Epithelial cell of esophagus (primary cell): ENCODE measurements at places on chromosomes 2 and 18.

DNA sequence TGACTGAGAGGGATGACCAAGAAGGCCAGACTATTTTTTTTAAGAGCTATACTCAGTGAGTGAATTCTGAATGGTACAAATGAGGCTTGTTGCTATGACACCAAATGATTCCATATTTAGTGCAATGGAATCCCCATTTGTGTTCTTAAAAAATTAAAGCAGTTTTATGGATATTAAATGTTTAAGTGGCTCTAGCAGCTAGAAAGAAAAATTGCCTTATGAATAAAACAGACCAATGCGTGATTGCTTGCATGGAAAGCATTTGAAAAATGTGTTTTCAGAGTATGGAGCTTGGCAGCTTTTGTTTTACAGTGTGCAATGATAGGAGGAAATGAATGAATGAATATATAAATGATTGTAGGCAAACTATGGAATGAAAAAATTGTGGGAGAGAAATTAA lies 238.8 kb upstream of the DPP10 start:
- no peak for DNase-seq

DNA sequence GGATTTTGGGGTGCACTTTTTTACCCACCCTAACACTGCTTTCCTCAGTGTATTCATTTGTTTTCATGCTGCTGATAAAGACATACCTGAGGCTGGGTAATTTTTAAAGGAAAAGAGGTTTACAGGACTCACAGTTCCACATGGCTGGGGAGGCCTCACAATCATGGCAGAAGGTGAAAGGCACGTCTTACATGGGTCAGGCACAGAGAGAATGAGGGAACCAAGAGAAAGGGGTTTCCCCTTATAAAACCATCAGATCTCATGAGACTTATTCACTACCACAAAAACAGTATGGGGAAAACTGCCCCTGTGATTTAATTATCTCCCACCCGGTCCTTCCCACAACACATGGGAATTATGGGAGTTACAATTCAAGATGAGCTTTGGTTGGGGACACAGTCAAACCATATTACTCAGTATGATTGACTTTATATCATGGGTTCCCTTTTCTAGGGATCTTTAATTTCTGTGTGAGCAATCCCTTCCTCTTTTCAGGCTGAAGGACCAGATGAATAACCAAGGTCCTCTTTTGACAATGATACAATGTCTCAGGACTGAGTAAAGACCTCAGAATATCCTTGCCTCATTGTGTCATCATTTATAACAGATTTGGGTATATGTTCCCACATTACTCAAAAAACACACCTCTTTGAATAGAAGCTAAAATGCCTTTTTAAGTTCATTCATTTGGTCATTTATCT lies 100.1 kb upstream of the TRIB2 start:
- no peak for DNase-seq

DNA sequence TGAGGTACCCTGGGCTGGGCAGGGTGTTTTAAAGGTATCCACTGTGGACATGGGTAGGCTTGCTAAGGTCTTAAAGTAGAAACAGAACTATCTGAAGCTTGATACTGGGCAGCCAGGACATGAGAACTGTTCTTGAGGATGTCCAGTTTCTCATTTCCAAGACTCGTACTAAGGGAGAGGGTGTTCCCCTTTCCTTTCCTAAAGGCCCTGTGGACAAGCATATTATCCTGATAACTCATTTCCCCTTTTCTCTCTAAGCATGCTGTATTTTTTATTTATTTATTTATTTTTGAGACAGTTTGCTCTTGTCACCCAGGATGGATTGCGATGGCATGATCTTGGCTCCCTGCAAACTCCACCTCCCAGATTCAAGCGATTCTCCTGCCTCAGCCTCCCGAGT lies 273.6 kb downstream of the PRKCE start:
- DNase-seq = no peak

- DNase-seq = no peak
Observed at GRCh38 chr2:196851088-196851487, 41.9 kb upstream of the C2orf66 start.

DNA sequence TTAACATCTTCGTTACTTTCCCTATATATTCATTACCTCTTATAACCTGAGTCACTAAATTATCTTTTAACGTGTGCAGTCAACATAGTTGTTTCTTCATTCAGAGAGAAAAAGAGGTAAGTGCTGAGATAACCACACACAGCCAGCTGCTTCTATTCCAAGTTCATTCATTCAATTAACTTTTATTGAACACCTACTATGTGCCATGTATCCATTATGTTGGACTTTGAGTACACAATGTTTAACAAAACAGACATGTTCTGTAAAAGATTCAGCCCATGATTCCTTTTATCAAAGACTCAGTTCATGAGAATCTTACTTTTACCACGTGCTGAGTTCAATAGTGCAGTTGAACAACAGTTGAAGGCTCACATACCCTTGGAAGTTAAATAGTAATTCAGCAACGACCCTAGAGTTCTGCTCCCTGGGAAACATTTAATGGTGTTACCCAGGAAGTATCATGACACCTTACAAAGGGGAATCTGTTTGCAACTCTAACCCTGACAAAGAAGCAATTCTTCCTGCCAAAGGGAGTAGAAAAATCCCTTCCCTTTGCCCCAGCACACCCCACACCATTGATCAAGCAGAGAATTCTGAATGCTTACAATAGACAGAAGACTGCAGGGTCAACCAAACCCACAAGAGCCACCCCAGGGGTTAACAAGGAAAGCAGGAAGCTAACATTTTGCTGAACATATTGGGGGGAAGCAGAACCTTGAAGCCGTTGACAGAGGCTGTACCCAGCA lies 595.8 kb downstream of the STK39 start:
- no peak for DNase-seq

DNA sequence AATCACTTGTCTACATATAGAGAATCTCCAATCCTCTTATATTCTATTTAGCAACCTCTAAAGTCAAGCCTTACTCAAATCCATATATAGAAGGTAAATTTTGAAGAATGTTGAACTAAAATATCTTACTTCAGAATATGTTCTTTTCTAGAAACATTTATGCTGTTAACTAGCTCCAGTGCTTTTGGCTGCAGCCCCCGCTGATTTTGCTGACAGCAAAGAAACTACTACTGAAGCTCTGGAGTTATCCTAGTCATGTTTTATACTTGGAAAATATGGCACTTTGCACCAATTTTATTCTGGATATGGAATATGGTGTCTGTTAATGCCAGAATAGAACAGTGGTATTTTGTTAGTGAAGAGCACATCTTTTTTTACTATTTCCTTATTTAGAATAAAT lies 212.4 kb upstream of the FSIP2 start:
- DNase-seq = no peak
